ENCODE measurements at places on chromosomes 3 and 15.

- DNase-seq, result no peak
Measured at GRCh38 chr3:72694398-72694797, 153.8 kb downstream of the SHQ1 start.

- DNase-seq, result no peak
Measured at GRCh38 chr3:50100386-50100785, 11.7 kb downstream of the RBM5 start.

GRCh38 chr15:58228718-58229117, 90.5 kb downstream of the AQP9 start:
- DNase-seq, result no peak

- DNase-seq, result no peak
Measured at GRCh38 chr15:35320911-35321310, 225.1 kb downstream of the DPH6 start.

DNA sequence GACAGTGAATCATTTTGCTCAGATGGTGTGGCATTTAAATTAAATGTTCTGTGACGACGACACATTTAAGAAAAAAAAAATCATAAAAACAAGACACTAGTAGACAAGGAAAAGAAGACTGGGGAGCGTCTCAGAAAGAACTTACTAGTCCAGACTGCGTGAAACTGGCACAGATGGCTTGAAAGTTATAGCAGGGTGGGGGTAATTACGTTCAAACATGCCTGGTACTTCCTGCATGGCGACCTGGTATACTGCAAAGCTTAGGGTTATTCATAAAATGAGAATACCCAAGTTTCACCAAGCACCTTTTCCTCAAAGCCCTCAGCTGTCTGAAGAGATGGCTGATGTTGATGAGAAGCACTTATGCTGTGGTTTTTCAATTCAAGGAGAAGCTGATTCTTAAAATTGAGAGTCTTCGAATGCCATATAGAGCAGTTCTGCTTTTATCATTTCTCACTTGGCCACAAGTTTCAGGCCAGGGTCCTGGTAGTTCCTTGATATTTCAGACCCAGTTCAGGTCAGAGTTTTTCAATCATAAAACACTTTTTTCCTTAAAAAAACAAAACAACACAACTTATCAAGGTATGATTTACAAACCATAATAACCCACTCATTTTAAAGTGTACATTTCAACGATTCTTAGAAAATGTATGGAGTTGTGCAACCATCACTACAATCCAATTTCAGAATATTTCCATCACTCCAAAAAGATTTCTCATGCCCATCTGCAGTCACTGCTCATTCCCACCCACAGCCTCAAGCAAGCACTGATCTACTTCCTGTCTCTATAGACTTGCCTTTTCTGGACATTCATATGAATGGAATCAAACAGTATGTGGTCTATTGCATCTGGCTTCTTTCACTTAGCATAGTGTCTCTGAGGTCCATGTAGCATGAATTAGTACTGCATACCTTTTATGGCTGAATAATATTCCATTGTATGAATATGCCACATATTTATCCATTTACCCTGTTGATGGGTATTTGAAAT, 24.7 kb downstream of the PCOLCE2 start:
- no peak for DNase-seq

GRCh38 chr3:12750658-12751071, 8.4 kb downstream of the TMEM40 start:
- no peak for DNase-seq

- no peak for DNase-seq
Measured at GRCh38 chr15:42329161-42329560, 30.1 kb upstream of the CAPN3 start.

DNA sequence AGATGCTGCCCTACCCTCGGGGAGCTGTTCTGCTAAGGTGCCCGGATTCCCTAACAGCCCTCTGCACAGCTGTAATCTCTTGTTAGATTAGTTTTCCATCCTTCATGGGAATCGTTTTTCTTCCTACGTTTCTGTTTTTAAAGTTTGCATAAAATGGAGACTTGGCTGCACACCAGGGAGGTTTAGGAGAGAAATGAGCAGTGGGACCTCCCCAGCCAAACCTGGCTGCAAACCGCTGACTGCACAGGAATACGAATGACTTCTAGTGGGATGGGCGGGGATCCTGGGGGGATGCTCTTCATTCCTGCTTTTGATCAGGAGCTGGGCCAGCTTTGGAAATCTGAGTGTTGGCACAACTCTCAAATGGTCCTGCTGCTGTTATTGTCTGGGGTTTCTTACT, 77.5 kb downstream of the THSD4 start:
- no peak for DNase-seq

- DNase-seq, result no peak
Measured at GRCh38 chr3:123789760-123790159, 94.4 kb downstream of the MYLK start.

DNA sequence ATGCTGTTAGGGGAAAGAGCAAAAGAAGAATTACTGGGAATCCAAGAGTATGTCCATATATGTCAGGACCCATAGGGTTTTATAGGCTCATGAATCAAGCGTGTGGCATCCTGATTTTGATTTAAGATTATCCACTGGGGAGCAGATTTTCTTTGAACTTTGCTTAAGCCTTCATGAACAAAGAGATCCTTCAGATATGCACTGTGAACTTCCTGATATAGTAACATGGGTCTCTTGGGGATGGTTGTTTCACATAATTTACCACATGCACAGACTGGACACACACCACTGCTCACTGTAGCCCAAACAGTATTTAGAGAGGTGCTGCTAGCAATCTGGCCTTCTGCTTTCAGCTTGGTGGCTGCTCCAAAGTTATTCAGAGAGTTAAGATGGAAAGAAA, 200.9 kb upstream of the ZPLD1 start:
- DNase-seq, result no peak

GRCh38 chr3:168089179-168089771, 6.4 kb downstream of the GOLIM4 start:
- DNase-seq, result no peak

GRCh38 chr3:105594219-105594618, 227.5 kb downstream of the ALCAM start:
- no peak for DNase-seq

- DNase-seq, result no peak
Measured at GRCh38 chr3:111332488-111333080, 209.4 kb upstream of the CD96 start.

DNA sequence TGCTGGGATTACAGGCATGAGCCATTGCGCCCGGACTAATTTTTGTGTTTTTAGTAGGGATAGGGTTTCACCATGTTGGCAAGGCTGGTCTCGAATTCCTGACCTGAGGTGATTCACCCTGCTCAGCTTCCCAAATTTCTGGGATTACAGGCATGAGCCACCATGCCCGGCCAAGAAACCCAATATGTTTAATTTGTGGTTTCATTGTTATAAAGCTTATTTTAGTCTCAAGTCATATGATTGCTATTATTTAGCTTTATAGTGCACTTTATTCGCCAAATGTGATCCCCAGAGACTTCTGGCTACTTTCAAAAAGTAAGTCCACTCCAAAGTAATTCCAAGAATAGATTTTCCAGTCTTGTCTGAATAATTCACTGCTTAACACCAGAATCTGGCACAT, 19.3 kb upstream of the SLC4A7 start:
- no peak for DNase-seq

- no peak for DNase-seq
Measured at GRCh38 chr15:75732177-75732808, 19.6 kb upstream of the CSPG4 start.

DNA sequence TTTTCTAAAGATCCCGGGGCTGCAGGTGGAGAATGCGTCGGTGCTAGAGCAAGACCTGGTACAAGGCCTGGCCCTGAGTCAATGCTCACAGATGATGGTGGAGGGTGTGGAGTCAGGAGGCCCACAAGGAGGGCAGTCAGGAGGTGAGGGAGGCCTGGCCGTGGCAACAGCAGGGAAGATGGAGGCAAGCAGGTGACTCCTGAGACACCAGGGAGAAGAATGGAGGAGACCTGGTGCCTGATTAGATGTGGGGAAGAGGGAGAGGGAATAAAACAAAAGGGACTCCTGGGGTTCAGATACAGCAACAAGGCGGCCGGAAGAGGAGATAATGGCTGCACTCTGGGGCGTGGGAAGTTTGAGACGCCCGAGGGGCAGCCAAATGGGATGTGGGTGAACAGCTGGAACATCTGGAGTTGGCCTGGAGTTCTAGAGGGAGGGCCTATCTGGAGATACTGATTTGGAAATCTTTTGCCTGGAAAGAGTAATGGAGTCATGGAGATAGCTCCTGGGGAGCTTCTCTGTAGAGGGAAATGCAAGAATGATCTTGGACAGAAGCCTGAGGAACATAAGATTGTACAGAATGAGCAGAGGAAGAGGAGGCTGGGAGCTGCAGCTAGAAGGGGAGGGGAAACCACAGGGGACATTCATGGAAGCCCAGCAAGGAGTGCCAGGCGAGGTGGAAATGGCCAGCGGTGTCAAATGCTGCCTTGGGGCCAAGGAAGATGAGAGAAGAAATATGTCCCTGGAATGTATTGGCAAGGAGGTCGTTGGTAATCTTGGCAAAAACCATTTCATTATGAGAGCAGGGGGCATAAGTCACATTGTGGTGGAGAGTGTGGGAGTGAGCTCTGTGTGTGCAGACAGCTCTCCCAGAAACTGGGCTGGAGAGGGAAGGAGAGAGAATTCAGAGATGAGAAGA, 67.5 kb upstream of the CORO2B start:
- no peak for DNase-seq

DNA sequence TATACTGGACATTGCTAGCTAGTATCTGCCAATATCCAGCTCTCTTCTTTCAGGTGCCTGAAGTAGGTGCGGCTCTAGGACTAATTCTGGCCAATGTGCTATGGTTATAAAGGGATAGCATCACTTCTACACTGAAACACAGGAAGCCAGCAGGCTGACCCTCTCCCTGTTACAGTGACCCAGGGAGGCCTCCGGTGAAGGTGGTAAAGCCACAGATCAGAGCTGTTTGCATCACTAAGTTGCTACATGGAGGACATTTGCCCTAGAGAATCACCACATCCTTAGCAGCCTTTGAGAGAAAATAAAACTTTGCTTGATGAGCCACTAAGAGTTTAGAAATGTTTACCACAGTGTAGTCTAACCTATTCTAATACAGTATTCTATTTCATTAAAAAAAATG, 161.4 kb downstream of the CHST2 start:
- no peak for DNase-seq

GRCh38 chr3:153038779-153039178, 123.2 kb upstream of the RAP2B start:
- no peak for DNase-seq

DNA sequence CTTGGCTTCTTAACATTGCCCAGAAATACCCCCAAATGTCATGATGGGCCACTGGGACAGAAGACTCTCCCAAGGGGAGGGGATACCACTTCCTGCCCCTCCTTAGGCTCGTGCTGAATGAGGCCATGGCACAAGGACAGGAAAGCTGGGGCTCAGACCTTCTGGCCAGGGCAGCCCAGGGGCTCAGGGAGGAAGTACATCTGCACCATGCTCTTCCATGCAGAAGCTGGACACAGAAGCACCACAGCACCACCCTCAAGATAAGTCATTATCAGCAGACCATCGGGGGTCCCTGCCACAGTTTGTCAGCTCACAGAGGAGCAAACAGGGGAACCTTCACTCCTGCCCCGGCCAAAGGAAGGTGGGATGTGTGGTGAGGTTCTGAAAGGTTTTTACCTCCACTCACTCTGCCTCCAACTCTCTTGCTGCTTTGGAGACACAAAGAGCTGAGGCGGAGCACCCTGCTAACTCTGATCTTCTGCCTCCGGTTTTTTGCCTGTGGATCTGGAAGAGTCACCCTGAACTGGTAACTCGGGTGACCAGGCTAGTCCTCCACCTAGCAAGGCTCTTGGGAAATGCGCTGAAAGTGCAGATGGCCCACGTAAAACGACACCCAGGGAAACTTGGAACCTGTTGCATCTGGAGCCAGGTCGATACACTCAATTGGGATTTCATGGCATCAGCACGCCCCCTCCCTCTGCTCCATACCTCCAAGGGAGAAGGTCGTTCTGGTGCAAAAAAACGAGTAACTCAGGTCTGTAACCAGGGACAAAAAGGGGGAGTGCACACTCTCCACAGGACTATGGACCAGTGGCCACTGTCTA, 8.3 kb downstream of the BMF start:
- no peak for DNase-seq

- no peak for DNase-seq
Measured at GRCh38 chr15:87080547-87080946, 1000.9 kb downstream of the AGBL1 start.

DNA sequence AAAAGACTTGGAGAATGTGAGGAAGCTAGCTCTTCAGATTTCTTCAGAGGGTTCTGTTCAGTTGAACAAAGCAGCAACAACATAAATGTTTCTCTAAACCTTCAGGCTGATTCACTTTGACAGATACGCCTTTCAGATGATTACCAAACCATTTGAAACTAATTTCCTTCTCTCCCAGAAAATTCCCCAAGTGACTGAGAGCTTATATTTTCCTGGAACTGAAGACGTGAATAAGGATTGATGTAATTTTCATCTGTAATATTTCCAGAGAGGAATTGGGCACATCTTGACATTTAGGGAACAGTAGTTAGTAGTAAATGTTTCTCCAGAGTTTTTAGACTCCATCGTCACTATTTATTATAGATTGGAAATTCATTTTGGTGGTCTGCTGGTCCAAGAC, 108.6 kb upstream of the AADACL2 start:
- no peak for DNase-seq

- DNase-seq, result no peak
Measured at GRCh38 chr3:69712933-69713332, 26.3 kb upstream of the MITF start.

- no peak for DNase-seq
Measured at GRCh38 chr3:150978566-150979148, 6.1 kb upstream of the CLRN1 start.

- DNase-seq, result no peak
Measured at GRCh38 chr15:35926007-35926380, 380.0 kb upstream of the DPH6 start.

GRCh38 chr3:56347219-56347871, 120.9 kb downstream of the ERC2 start:
- no peak for DNase-seq

DNA sequence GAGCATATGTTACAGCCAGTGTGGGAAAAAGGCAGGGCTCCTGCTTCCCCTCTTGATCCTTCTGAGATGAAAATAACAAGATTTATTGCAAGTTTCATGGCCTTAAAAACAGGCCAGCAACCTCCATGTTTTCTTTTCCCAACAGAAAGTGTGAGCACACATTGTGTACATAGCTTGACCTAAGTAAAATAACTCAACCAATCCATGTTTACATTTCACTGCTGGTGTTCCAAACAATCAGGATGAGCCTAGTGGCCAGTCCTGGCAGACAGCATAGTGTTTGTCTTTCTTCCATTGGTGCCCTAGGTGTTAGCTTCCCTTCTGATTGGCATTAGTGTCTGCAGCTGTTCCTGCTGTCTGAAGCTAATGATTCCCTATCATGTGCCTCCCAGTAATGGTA, 847.7 kb downstream of the EPHA3 start:
- no peak for DNase-seq

GRCh38 chr15:63465104-63465503, 39.3 kb upstream of the USP3 start:
- DNase-seq, result no peak

DNA sequence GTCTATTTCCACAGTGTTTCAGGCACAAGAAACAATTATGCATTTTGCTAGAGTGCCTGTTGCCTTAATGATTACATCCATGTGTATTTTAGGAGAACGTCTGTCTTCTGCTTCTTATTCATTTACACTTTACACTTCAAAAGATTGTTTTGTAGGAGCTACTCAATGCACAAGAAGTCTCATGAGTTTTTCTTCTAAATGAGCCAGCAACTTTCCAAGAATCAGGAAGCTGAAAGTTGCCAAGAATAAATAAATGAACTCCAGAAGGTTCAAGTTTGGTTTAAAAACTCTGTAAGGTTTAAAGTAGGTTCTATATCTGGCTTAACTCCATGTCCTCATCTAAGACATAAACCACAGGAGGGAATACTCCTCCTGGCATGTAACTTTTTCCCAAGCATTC, 103.8 kb upstream of the ADPGK start:
- no peak for DNase-seq

GRCh38 chr3:59882746-59883145, 832.9 kb upstream of the CFAP20DC start:
- DNase-seq, result no peak

All from breast epithelium (tissue), 4 donors.